ENCODE measurements at places on chromosomes 1 and 21. TPM values are rescaled to one million over a fixed set of nuclear protein-coding genes. Genes with fewer than 3 reads are reported as not detected.

- DNase-seq = no peak
Measured at GRCh38 chr1:87399264-87399663, 70.6 kb downstream of the LMO4 start.

DNA sequence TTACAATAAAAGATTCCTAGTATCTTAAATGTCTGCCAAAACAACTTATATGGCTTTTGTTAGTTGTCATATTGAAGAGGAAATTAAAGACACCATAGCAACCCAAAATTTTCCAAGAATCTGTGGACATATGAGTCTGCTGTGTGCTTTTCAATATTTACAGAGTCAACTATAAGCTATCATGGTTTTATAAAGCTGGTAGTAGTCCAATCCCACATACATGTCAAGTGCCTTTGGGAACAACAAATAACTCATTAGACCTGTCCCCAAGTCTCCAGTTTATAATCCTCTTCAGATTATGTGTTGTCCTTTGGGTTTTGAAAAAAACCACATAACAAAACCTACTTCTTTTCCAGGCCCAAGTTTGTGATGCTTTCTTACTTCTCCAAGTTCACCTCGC, 293.8 kb upstream of the USP25 start:
- DNase-seq = no peak

GRCh38 chr1:109718495-109718894, 6.4 kb downstream of the GSTM5 start:
- DNase-seq = no peak

DNA sequence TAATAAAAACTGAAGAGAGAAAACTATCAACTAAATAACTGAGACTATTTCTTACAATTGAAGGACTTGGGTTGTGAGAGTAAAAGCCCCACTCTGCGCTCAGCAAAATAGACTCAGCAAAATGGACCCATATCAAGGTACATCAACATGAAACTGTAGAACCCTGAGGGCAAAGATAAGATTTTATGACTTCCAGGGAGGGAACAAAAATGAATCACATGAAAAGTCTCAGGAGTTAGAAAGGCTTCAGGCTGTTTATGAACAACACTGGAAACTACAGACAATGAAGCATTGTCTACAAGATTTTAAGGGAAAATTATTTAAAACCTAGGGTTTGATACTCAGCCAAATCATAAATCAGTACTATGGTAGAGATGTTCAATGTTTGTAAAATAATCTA, 434.3 kb downstream of the PTPRC start:
- no peak for DNase-seq

DNA sequence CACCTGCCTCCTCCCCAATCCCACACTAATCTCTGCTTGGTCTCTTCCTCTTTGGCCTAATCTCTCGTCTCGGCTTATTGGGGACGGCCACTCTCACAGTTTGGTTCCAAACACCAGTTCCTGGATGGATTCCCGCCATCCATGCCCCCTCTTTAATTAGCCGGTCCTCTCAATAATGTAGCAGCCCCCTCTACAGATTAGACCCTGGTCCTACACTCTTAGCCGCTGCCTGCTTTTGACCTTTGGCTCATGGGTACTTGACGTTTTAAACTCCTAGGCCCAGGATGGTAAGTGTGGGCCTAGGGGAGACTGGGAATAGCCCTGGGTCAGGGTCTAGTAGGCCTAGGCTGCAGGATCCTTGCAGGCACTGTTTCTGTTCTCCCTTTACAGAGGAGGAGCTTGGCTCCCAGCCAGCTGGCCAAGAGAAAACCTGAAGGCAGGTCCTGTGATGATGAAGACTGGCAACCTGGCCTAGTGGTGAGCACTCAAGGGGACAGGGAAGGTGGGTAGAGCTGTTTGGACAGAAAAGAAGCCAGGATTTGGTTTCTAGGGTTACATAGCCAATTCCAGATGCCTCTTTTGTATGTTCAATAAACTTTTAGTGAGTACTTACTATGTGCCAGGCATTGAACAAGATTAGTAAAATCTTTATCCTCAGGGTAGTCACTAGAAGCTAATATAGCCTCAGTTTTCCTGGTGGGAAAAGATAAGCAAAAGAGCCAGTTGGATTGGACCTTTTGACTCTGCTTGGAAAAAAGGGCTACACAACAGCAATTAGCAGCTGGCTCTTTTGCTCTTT, 758 bp downstream of the RAD54L start:
- peak; percentile 57 for DNase-seq

- DNase-seq = no peak
Measured at GRCh38 chr1:61247051-61247825, 164.9 kb downstream of the NFIA start.

BGLAP gene
- total RNA-seq = 2.2 TPM

Data from osteoblast (primary cell).